ENCODE measurements at places on chromosomes 2 and 18.

DNA sequence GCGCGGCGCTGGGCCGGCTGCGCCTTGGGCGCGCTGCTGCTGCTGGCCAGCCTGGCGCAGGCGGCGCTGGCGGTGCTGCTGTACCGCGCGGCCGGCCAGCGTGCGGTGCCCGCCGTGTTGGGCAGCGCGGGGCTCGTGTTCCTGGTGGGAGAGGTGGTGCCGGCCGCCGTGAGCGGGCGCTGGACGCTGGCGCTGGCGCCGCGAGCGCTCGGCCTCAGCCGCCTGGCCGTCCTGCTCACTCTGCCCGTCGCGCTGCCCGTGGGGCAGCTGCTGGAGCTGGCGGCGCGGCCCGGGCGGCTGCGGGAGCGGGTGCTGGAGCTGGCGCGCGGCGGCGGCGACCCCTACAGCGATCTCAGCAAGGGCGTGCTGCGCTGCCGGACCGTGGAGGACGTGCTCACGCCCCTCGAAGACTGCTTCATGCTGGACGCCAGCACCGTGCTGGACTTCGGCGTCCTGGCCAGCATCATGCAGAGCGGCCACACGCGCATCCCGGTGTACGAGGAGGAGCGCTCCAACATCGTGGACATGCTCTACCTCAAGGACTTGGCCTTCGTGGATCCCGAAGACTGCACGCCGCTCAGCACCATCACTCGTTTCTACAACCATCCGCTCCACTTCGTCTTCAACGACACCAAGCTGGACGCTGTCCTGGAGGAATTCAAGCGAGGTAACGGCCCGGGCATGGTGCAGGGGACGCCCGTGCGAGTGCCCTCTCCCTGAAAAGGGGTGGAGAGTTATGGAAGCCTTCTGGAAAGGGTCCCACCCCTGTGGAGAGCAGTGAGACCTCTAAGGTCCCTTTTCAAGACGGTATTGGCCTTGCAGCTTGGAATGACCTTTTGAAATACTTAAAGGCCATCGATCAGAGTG lies 1.0 kb downstream of the CNNM3 start:
- DNase-seq: peak; percentile 63

- peak; percentile 17 for DNase-seq
Observed at GRCh38 chr2:2582998-2583545, 252.0 kb upstream of the MYT1L start.

DNA sequence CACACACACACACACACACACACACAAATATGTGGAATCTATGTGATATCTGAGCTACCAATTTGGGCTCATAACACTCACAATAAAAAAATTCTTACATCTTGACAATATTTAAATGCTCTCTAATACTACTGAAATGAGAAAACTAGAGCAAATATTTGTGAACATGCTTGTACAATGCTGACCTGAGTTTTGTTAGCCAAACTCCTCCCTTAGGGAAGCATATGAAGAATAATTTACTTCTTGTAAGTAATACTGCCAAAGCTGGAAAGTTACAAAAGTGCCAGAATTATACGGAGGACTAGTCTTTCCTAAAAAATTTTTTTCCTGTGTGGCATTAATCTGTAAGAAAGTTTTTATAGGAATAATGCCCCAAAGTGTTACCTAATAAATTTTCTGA lies 18.5 kb downstream of the MBD2 start:
- no peak for DNase-seq

DNA sequence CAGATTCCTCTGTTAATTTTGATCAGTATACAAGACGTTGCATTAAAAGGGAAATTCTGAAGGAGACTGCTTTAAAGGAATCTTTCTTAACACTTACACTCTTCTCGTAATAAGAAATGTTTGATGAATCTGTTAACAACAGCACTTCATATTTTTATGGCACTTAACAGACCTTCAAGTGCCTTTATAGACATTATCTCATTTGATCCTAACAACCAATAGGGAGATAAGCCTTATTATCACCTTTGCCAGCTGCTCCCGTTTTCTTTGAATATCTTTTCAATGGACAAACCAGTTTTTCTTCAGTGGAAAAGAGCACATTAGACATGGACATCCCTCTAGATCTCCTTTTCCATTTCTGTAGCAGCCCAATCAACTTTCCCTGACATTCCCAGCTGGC lies 653.0 kb upstream of the FAM98A start:
- DNase-seq: no peak

DNA sequence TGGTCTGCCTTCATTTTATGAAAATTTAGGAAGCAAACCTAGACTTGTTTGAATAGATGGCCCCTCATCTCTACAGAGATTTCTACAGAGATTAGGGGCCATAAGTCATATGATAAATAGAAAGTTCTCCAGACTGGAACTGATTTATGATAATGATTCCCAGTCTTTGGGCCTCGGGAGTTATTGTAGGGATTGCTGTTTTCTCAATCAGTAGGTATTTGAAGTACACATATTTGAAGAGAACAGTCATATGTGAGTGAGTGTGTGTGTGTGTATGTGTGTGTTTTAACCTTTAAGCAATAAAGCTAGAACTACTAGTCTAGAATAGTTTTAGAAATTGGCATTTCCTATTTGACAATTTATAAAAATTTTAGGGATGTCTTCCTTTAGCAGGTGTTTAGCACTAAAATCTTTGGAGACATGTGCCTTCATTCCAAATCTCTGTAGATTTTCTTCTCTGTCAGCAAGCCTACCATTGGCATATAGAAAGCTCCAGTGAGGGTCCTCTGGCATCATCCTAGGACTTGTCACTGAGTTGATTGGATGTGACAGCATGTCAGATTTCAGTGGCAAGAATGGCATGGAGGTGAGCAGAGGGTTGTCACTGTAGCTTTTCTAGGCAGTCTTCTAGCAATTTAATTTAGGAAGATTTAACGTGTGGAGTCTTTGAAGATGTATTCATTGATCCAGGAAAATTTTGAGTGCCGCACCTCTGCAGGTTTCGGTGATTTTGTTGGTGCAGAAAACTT lies 71.2 kb downstream of the MYO1B start:
- DNase-seq: no peak

GRCh38 chr2:54866868-54867267 lies 143.4 kb downstream of the EML6 start:
- DNase-seq: no peak

DNA sequence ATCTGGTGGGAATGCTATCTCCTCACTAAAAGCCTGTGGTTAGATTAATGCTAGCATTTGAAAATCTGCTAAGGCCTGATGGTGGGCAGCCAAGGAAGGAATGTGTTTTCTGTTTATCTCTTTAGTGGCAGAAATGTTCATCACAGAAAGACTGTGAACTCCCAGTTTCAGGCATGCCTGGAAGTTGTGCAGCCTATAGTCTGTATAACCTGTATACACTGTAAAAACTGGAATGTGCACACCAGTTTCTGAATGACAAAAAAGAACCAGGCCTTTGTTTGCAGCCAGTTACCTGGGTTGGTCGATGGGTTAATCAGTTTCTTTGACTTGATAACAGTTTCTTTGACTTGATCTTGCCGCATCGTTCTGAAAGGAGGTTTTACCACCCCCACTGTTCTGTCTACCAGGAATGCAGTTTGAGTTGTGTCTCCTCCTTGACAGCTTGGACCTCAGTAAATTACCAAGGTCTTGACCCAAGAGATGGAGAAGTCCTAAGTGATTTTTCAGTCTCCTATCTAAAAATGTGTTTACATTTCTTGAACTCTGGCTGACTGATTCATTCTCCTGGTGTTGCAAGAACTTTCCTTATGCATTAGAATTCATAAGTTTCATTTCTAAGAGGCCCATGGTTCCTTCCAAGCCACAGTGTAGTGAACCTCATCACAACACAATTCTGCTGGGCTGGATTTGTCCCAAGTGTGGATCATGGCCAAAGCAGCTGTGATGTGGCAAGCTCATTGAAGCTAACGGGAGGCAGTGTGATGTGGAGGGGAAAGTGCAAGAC lies 62.2 kb downstream of the KIAA2012 start:
- no peak for DNase-seq

- DNase-seq: no peak
Observed at GRCh38 chr2:104033399-104033798, 820.5 kb upstream of the POU3F3 start.

DNA sequence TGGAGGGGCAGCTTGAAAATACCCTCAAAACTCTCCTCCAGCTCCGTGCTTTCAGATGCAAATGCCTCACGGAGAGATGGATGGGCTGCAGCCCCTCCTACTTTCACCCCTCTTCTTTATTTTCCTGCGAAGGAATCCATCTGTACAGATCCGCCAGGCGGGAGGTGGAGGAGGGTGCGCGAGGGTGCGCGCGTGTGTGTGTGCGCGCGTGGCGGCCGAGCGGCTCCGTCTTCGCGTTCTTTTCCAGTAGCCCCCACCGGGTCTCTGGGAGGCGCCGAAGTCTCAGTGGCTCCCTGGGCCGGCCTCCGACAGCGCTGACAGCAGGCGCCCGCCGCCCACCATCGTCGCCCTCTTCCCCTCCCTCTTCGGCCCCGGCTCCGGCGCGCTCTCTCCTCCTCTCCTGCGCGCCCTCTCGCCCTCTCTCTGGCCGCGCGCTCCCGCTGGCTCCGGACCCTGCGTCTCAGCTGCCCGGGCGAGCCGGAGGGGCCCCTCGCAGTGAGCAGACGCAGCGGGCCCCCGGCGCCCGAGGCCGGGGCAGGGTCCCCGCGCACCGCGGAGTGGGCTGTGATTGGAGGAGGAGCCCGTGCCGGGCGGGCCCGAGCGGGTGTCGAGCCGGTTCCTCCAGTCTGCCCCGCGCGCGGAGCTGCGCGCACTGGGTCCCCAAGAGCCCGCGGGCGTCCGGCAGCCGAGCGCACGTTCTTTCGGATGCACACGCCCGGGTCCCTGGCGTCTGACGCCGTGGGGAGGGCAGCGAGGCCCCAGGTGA lies at the start of gene CDH7:
Gene CDH7 (plus strand): TSS at position 624 of the 766 bp plus-strand sequence. CDS start 11,831 bp downstream, outside the sequence.
- DNase-seq: no peak

DNA sequence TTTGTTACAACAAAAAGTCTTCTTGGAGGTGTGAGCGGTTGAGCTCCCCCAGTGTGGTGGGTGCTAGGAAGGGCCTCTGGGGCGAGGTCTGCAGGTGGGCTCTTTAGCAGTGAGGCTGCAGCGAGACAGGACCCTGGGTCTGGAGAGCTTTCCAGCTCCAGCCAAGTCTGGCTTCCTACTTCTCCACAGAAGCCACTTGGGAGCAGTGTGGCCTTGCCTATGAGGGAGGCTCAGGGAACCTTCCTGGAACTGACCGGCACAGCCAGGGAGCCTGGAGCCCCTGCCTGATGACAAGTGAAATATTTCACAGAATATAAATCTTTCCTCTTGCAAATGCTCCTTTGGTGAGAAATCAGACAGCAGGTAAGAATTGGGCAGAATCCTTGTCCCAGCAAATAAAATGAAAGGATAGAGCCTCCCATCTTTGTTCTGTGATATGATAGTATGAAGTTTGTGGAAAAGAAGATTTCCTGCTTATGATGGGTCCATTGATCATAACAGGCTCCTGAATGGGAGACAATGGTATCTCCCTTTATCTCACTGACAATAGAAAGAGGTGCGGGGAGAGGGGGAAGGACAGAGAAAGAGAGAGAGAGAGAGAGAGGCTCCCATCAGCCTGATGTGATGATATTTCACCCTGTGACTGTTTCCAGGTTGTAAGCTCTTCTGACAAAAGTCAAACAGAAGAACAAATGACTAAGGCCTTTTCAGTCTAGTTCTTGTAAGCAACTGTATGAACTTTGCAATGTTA lies 289.8 kb upstream of the SPRED2 start:
- no peak for DNase-seq

DNA sequence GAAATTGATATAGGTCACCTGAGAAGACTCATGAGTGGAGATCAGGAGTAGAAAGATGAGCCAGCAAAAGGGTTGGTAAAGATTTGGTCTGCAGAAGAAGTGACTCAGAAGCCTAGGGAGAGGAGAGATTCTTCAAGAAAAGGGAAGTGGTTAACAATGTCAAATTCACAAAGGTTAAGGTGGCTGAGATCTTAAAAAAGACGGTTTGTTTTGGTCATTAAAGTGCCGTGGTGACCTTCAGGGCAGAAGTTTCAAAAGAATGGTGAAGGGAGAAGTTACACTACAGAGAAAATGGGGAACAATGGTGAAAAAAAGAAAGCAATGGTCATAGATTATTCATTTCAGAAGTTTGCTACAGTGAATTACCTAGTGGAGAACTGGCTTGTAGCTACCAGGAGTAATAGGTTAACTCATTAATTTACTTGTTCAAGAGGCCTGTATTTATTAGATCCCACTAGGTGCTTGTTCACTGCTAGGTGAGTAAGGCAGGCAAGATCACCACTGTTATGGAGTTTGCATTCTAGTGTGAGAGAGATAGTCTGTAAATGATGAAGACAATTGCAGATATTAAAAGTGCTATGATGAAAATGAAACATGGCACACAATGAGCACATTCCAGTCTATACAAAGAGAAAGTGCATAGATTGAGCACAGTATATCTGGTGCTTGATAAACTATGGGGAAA lies 43.0 kb downstream of the FBXO48 start:
- no peak for DNase-seq

DNA sequence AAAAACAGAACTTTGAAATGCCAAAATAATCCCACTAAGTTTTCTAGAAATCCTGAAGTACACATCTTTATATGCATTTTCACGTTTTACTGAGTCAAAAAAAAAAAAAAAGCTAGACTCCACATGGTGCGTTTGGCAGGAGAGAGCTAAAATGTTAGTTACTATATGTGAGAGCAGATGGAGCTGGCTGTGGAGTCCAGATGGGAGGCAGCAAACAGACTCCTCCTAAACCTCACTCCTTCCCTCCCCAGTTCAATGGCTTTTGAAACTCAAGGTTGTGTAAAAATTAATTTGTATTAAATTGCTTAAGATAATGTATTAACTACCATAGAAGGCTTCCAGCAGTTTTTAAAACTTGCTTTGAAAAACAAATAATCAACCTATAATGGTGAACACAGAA lies 248.8 kb downstream of the AGPS start:
- DNase-seq: no peak

DNA sequence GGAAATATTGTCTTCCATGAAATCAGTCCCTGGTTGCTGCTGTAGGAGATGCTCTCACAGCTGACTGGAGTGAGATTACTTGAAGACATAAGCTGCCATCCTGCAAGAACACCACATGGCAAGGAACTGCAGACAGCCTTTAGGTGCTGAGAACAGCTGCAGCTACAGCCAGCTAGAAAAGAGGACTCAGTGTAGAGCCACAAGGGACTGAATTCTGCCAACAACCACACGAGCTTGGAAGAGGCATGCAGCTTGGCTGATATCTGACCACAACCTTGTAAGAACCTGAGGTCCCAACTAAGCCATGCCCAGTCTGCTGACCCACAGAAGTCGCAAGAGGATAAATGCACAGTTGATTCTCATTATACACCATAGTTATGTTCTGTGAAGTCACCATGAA lies 181.8 kb upstream of the ARL4C start:
- DNase-seq: no peak

- DNase-seq: no peak
Observed at GRCh38 chr2:4556135-4556896, 852.9 kb downstream of the DCDC2C start.

- DNase-seq: no peak
Observed at GRCh38 chr2:15456352-15456751, 104.8 kb downstream of the NBAS start.

GRCh38 chr2:65655000-65655399 lies 222.6 kb upstream of the SPRED2 start:
- no peak for DNase-seq

Data from activated CD8-positive, alpha-beta memory T cell treated with anti-CD3 and anti-CD28 coated beads for 24 hours (primary cell).